ENCODE measurements at places on chromosomes 1 and 21.

GRCh38 chr21:45882645-45883044 is 98.9 kb upstream of the COL6A1 start:
- no peak for DNase-seq

GRCh38 chr1:116889380-116889779 is 20.3 kb upstream of the PTGFRN start:
- no peak for DNase-seq

DNA sequence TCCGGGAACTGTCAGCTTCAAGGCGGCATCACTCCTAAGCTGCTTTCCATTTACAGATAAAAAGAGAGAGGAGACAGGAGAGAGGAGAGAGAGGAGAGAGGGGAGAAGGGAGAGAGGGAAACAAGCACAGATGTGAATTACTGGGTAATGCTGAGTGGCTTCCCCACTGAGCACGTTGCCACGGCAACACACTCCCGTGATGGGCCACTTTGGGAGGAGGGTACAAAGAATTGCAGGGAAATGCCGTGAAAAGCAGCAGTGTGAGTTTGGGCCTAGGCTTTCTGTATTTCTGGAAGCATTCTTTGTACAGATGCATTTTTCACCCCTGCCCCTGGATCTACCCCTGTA is 128.0 kb upstream of the IRF2BP2 start:
- peak; percentile 40 for DNase-seq

DNA sequence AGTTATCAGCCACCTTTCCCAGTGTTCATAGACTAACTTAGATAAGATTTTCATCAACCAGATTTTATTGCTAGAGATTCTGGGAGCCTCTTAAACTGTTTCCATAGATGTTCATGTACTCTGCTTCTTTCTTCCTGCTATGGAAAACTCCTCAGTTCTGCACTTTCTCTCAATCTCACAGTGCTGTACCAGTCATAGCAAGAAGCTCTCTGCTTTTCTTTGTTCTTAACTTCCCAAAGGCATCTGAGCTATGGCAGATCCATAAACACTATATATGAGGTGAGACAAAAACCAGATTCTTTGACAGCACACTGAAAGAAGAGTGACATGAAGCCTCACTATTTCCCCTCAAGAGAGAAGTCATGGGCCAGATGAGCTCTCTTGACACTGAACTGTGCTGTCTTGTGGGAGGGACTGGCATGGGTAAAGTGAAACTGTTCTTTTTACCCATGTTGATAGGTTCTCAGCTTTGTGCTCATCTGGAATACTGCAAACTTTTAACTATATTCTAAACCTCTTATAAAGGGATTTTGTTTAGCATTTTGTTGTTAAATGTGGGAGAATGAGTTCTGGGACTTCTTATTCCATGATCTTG is 64.2 kb upstream of the LYPLAL1 start:
- no peak for DNase-seq

DNA sequence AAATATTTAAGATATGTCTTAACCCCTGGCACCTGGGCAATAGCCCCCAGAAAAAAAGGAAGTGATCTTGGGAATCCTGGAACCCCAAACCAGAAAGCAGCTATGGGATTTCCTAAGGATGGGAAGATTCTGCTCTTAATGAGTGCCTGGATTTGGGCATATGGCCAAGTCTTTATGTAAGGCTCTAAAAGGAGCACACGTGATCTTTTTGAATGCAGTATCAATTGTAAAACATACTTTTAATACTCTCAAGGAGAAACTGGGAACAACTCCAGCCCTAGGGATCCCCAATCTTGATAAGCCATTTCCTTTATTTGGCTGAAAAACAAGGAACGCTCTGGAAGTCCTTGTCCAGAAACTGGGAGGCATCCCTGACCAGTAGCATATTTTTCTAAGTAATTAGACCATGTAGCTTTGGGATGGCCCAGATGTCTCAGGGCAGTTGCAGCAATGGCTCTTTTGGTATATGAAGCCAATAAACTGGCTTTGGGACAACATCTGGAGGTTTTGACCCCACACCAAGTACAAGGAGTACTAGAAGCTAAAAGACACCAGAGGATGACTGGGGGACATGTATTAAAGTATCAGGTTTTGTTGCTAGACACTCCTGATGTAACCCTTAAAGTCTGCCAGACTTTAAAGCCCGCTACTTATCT is 80.9 kb upstream of the KIAA0040 start:
- no peak for DNase-seq

DNA sequence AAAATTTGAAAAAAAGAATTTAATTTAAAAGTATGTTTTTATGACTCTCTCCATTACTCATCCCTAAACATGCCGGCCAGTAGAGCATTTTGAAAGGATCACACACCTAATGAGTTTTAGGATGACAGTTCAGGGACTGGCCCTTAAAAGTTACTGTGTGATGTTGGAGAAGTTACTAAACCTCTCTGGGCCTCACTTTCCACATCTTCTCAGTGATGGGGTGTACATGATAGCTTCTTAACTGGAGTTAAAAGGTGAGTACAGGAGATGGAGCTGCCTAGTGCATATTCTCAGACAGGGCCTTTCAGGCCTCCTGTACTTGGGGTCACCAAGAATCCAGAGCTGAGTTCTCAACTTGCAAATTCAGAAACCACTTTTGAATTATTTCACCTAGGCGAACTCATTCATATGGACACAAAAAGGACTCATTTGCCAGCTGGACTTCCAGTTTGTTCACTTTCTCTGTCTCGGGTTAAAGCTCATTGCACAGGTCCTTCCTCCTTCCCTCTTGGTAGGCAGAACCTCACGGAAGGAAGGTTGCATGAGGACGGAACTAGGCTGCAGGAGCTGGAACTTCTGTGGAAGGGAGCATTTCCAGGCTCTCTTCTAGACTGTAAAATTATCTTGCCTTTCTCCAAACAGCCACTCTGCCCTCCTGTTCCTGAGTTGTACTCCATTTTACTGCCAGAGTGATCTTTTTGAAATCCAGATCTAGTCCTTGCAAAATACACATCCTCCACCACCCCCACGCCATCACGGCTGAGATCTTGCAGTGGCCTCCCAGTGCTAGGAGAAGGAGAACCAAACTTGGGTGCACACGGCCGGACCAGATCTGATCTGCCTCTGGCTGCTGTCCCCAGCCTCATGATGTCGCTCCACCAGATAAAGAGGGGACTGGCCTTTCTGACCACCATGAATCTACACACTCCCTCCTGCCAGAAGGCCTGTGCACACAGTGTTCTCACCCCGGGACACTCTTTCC is 4.3 kb upstream of the SLC30A1 start:
- DNase-seq = no peak

DNA sequence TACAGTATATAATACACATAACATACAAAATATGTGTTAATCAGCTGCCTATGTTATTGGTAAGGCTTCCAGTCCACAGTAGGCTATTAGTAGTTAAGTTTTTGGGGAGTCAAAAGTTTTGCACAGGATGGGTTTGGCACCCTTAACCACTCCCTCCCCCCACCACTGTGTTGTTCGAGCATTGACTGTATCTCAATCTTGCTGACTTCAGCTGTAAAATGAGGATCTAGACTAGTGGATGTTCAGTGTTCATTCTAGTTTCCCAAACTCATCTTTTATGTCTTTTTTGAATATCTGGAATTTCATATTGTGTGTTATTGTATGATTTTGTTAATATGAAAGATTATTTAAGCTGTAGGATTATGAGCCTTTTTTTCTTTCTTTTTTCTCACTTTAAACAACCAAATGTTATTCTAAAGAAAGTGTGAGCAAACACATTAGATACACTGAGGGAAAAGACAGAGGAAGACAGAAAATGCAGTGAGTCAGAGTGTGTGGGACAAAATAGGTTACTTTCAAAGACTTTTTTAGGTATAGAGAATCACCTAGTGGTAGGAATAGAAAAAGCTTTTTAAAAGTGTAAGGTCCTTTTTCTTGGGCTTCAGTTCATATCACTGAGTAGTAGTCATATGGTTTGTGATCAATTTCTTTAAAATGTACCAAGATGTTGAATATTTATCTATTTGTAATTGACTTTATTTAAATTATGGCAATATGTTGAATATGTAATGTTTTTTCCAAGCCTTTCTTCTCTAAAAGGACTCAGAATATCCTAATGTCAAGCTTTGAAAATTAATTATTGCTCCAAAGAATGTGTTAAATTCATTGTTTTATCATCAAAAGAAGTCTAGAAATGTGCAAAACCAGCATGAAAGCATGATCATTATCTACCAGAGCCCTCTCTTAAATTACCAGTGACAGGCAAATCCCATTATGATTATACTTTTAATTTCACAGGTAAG is 17.9 kb upstream of the CENPF start:
- peak; percentile 54 for DNase-seq

GRCh38 chr1:147504801-147505311 is 36.4 kb upstream of the BCL9 start:
- DNase-seq = peak; percentile 17

- DNase-seq = no peak
Observed at GRCh38 chr1:30129001-30129408, 594.4 kb downstream of the MATN1 start.

DNA sequence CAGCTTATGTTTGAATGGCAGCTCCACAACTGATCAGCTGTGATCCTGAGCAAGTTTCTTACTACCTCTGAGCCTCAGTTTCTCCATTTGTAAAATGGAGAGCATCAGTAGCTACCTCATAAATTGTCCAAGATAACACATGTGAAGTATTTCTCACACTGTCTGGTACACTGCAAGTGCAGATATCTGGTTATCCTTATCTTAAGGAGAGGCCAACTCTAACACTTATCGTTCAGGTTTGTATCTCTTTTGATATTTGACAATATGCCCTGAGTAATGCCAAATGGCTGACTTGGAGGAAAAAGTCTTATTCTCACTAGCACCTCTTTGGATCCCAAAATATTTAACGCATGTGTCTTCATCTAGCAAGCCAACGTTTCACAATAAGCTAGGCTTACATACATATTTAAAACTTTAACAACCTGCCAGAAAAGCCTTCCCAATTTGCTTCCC is 2.7 kb downstream of the CSRP1 start:
- no peak for DNase-seq

DNA sequence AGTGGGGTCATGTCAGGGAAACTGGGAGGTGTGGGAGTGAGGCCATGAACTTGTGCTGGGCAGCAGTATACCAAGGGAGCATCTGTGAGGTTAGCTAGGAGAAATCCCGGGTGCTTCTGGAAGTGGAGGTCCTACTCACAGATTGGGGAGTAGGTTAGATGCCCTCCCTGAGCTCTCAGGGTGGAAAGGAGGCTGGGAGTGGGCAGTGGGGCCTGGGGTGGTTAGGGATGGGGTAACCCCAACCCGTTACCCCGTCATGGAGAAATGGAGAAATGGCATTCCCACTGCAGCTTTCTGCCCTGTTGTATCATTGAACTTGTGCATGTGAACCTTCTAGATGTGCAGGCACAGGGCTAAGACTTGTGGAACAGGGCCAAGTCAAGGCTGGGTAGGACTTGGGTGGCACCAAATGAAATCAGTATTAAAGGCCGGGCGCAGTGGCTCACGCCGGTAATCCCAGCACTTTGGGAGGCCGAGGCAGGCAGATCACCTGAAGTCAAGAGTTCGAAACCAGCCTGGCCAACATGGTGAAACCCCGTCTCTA is 27.2 kb downstream of the EXOC8 start:
- DNase-seq = no peak

DNA sequence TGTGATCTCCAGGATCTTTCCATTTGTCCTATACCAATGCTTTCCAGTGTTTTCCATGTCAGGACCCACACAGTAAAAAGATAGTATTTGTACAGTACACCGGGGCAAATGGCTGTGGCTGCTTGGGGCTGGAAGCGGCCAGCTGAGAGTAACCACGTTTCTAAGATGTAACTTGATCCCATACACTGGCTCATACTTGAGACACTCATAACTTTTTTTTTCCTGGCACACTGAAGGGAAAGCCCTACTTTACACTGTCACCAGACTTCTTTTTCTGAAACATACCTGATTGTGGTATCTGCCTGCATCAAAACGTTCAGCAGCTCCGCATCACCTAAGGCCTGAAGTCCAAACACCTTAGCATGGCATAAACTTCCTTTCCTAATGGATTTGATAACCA is 21.6 kb downstream of the VPS13D start:
- DNase-seq = no peak

GRCh38 chr1:75100481-75101092 is 33.6 kb upstream of the LHX8 start:
- DNase-seq = no peak

- DNase-seq = no peak
Observed at GRCh38 chr1:9687874-9688582, 36.5 kb downstream of the PIK3CD start.

GRCh38 chr21:32349333-32349944 is 43.4 kb downstream of the URB1 start:
- DNase-seq = no peak

GRCh38 chr1:160795951-160796383 is at the start of gene LY9:
Gene LY9 (plus strand): TSS chr1:160796174. CDS start chr1:160796188, 14 bp downstream.
- no peak for DNase-seq

DNA sequence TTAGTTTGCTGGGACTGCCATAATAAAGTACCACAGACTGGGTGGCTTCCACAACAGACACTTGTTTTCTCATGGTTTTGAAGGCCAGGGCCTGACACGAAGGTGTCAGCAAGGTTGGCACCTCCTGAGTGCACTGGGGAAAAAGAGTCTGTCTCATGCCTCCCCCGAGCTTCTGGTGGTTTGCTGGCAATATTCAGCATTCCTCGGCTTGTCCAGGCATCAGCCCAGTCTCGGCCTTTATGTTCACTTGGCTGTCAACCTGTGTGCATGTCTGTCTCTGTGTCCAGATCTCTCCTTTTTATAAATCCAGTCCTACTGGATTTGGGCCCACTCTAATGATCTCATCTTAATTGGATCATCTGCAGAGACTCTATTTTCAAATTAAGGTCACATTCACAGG is 72.6 kb downstream of the DOP1B start:
- DNase-seq = no peak

DNA sequence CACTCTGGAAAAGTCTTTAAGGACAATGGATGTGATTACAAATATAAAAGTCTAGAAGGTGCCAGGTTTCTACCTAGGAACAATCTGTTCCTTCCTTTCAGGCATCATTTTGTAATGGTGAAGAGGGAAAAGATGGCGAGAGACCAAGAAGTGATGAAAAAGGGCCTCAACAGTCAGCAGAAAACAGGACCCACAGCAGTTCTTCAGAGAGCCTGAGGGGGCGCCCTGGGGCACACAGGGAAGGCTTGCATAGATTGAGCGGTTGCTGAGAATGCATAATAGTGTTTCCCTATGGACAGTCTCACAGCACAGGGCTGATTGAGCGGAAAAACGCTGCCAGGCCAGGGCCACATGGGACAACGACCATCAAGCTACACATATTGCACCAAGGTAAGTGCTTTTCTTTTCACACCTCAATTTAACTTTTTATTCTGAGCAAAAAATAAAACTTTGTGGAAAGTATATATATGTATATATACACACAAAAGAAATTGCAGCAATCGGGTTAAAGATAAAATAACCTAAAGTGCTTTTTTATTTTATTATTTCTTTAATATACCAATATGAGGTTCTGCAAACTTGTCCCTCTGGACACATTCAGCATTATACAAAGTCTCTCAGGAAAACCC is 3.1 kb upstream of the YRDC start:
- peak; percentile 79 for DNase-seq

GRCh38 chr1:10897321-10897980 is 101.0 kb upstream of the CASZ1 start:
- DNase-seq = no peak
